ENCODE measurements at places on chromosomes 3 and 15.

DNA sequence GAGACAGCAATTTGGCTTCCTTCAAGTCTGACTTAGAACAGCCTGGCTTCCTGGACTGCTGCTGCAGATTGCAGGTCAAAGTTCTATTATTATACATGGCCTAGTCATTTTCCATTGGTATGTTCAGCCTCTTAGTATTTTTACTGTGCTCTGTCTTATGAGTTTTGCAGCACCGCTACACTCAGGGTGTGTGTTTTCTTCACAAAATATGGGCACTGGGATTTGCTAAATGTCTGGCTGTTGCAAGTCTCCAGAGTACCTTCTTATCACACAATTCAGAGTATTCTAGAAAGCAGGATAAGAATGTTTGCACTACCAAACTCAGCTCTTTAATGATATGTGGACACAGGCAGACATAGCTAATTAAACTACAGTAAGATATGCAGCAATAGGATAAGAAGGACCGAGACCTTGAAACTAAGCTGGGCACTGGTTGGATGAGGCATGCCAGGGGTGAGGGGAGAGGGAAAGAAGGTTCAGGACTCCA lies 203.0 kb upstream of the PDZRN3 start:
- no peak for DNase-seq

- DNase-seq: no peak
Measured at GRCh38 chr15:85563328-85563727, 182.9 kb downstream of the AKAP13 start.

DNA sequence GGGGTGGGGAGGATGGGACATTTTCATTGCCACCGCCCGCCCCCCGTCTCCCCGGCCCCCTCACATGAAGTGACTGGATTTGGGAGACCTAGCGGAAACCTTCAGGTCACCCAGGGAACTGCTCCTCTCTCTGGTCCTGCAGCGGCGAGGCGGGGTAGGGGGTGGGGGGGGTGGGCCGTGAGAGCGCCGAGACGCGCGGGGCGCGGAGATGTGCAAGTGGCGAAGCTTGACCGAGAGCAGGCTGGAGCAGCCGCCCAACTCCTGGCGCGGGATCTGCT lies 712 bp upstream of the MME start:
- no peak for DNase-seq

DNA sequence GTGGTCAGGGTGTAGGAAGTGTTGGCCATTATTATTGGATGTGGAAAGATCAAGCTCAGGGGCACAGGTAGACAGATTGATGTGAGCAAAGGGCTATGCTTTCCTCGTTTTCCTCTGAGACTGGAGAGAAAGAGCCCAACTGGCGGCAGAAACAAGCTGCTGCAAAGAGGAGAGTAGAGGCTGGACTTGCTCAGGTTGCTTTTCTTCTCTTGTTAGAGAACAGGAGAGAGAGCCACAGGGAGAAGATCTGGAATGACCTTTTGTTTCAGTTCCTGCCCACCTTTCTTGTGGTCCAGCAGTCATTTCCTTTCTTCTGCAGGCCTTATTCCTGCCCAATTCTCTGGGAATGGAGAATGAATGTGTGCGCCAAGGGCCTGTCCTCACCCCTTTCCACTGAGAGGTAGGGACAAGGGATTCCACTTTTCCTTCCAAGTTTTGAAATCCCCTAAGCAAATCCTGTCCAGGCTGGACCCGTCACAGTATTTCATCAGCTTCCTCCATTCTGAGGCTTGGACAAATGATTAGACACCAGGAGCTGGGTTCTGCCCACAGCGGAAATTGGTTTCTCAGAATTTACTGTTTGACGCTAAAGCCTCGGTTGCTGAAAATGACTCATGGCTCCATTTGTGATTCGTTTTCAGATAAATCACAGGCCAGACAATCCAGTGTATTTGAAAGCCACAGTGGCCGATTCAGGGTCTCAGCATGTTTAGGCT lies 16.1 kb downstream of the ZNF80 start:
- peak; percentile 58 for DNase-seq

DNA sequence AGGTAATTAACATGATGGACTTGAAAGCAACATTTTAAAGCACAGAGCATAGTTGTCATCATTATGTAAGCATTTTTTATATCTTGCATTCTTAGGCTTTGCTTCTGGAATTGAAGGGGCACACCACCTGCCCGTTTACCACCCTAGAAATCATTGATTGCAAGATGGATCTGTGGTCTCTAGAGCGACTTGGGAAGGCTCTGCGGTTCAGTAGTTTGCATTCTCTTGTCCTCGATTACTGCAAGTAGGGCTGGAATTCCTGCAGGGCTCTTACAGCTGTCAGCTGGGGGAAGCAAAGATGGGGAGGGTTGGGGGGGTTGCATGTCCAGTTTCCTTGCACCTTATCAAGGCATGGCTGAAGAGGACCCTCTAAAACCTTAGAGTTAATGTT lies 56.7 kb upstream of the RNF7 start:
- DNase-seq: no peak

GRCh38 chr3:168514252-168514651 lies 418.5 kb upstream of the GOLIM4 start:
- DNase-seq: no peak

- DNase-seq: peak; percentile 41
Measured at GRCh38 chr3:106176734-106177133, 307.9 kb upstream of the CBLB start.

DNA sequence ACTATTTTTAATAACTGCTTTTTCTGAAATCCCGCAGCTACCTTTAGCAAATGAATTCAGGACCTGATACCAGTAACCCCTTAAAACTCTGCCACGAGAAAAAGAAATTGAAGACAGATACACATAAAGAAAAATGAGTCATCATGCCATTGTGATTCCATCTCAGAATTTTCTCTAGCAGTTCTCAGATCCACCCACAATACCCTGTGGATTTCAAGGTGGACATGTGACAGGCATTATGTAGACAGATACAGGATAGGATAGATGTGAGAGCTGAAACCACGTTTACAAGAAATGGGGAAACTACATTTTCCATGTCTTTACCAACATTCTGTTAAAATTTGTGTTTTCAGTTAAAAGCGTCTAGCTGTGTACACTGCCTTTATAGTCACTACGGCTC lies 291.9 kb upstream of the NR2F2 start:
- no peak for DNase-seq

DNA sequence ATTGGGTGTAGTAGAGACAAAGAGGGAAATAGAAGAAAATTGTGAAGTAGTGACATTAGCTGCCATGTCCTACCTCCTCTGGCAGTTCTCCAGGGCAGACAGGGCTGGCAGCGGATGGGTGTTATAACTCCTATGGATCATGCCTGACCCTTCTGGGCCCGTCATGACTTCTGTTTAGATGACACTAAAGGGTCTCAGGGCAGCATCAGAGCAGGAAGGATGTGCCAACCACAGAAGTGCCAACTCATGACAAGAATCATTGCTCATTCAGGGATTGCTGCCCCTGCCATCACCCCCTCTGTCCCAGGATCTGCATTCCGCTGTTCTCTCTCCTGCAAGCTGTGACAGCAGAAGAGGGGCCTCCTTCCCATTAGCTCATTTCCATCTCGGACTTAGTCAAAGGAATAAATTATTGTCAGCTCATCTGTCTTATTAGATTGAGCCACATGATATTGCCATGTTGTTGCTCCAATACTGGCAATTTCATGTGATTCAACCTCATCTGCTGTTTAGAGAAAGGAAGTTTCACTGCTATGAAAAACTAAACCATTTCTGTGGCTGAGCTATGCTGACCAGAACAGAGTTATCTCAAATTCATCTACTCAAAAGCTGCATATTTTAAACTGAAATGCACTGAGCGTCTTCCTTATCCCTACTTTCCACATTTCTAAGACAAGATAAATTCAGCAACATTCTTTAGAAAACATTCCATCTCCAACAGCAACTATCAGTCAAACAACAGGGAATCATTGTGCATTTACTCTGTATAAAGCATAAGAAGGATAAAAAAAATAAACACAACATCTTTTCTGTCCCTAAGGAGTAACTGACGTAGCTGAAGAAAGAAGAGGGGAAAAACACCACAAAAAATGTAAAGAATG lies 271.6 kb downstream of the FHIT start:
- DNase-seq: no peak

DNA sequence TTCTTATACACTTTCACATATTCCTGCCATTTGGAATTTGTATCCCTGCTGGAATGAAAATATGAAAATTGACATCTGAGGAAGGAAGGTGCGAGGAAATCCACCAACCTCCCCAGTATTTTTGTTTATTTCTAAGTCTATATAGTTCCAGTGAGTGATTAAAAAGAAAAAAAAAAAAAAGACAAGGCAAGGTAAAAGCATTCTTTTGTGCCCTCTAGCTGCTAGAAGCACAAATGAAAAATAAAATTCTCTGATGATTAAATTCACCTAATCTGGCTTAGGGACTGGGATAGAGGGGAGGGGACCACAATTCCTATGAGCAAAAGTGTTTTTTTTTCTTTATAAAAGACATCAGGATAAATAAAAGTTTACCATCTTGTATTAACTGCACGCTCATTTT lies 370.9 kb downstream of the NR2F2 start:
- no peak for DNase-seq

DNA sequence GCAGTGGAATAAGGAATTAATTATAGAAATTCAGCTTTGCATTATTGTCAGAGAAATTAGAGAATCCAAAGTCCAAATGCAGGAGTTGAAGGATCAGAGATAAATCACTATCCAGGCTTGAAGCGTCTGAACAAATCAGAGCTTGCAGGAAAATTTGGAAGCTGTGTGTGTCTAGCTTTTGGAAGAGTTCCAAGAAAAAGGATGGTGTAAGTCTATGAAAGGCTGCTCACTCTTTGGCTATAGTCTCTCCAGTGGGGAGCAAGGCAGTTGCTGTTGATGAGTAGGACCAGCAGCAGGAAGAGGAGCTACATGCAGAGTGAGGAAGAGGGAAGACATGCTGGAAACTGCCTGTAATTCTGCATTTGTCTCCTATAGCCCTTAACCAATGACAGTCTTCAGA lies 464.3 kb upstream of the GRM7 start:
- no peak for DNase-seq

GRCh38 chr3:174973465-174973864 lies 114.3 kb downstream of the NAALADL2 start:
- no peak for DNase-seq

GRCh38 chr3:51802106-51802703 lies 23.2 kb upstream of the IQCF6 start:
- no peak for DNase-seq

DNA sequence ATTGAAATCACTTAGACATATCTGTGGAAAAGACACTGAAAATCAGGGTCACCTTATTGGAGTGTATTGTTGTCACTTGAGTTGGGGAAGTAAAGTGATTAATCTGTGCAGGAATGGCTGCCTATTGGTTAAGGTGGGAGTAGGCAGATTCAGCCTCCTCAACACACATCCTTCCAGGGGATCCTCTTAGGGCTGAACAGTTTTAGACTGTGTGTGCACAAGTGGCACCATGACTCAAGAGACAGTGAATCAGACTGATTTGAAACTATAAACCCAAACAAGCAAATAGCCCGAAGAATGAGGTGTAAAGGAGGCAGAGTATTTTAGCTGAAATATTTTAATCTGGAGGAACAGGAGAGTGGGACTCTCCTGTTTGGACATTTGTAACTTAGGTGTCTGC lies 4.9 kb downstream of the ABHD17C start:
- DNase-seq: no peak

- no peak for DNase-seq
Measured at GRCh38 chr15:60583946-60584345, 105.0 kb upstream of the ICE2 start.

Data from stimulated activated naive CD8-positive, alpha-beta T cell treated with anti-CD3 and anti-CD28 coated beads, Interleukin-15, Interleukin-2, amounts not matched to agents 100 U/mL and 50 U/mL, for 24 hours (primary cell).